A549 treated with GW870086 at 1 μM for 4 hours (cell line): ENCODE measurements at places on chromosomes 5 and 9. TPM values are rescaled to one million over a fixed set of nuclear protein-coding genes. Genes with fewer than 3 reads are reported as not detected.

The NIPAL4 gene
- total RNA-seq: 13.0 to 19.3 TPM (median 16.4 TPM) in 5 replicates

The S100Z gene
- total RNA-seq: not detected in 5 replicates

The PCDHB12 gene
- not detected in 5 replicates for total RNA-seq

The RFESD gene
- total RNA-seq: 3.1 to 4.8 TPM (median 4.1 TPM) in 5 replicates

The GFRA3 gene
- 0.06 to 0.11 TPM in 2 of 5 replicates, not detected in the others for total RNA-seq

The PCDHGA9 gene
- 0.05 to 0.10 TPM (median 0.07 TPM) in 4 of 5 replicates, not detected in the other for total RNA-seq

The SNCB gene
- 0.74 to 1.3 TPM (median 0.96 TPM) in 5 replicates for total RNA-seq

The SPATA9 gene
- not detected in 5 replicates for total RNA-seq

The PTPRD gene
- 0.10 to 0.25 TPM (median 0.16 TPM) in 5 replicates for total RNA-seq

The IFNB1 gene
- not detected in 5 replicates for total RNA-seq

The PCDHB6 gene
- 0.81 to 1.2 TPM (median 0.89 TPM) in 5 replicates for total RNA-seq

The RGS7BP gene
- not detected in 5 replicates for total RNA-seq

The MRNIP gene
- 15.8 to 22.9 TPM (median 20.0 TPM) in 5 replicates for total RNA-seq

The NMUR2 gene
- total RNA-seq: 0.08 to 0.13 TPM in 2 of 5 replicates, not detected in the others

The PBX3 gene
- 10.1 to 14.7 TPM (median 11.4 TPM) in 5 replicates for total RNA-seq

The PCAT7 gene
- 0.31 to 0.90 TPM (median 0.67 TPM) in 5 replicates for total RNA-seq

The FAM114A2 gene
- 8.3 to 14.0 TPM (median 10.1 TPM) in 5 replicates for total RNA-seq

The TXNDC8 gene
- total RNA-seq: not detected in 5 replicates

The TSLP gene
- total RNA-seq: not detected in 5 replicates

The CYLC2 gene
- not detected in 5 replicates for total RNA-seq

The ST8SIA4 gene
- total RNA-seq: 0.16 to 0.68 TPM (median 0.57 TPM) in 5 replicates

The KIF24 gene
- total RNA-seq: 2.7 to 3.8 TPM (median 3.2 TPM) in 5 replicates

The FRRS1L gene
- total RNA-seq: 0.13 to 0.51 TPM (median 0.19 TPM) in 5 replicates

The GRM6 gene
- not detected in 5 replicates for total RNA-seq

The BARHL1 gene
- total RNA-seq: not detected in 5 replicates

The CCDC152 gene
- not detected in 5 replicates for total RNA-seq

The TAF1L gene
- total RNA-seq: 0.02 TPM in 1 of 5 replicates, not detected in the others

The TMC1 gene
- 0.06 to 0.29 TPM (median 0.13 TPM) in 3 of 5 replicates, not detected in the others for total RNA-seq

The PCDHB7 gene
- not detected in 5 replicates for total RNA-seq

The THG1L gene
- 24.1 to 31.3 TPM (median 25.1 TPM) in 5 replicates for total RNA-seq

The PRKAA1 gene
- 29.0 to 54.8 TPM (median 39.1 TPM) in 5 replicates for total RNA-seq

The TAF11L5 gene
- not detected in 5 replicates for total RNA-seq

The SLC12A7 gene
- total RNA-seq: 22.5 to 31.0 TPM (median 30.2 TPM) in 5 replicates

The SUB1 gene
- 174 to 282 TPM (median 261 TPM) in 5 replicates for total RNA-seq

The NUTM2F gene
- not detected in 5 replicates for total RNA-seq

The ADGRV1 gene
- total RNA-seq: 0.46 to 1.3 TPM (median 0.83 TPM) in 5 replicates

The CTSV gene
- total RNA-seq: 11.9 to 13.8 TPM (median 13.4 TPM) in 5 replicates

The C9orf72 gene
- 3.3 to 5.8 TPM (median 4.8 TPM) in 5 replicates for total RNA-seq

The PCDHA1 gene
- total RNA-seq: 0.09 to 0.18 TPM (median 0.15 TPM) in 5 replicates

The ARL14EPL gene
- 0.14 to 0.60 TPM (median 0.26 TPM) in 5 replicates for total RNA-seq

The CHD1 gene
- 23.7 to 34.4 TPM (median 25.9 TPM) in 5 replicates for total RNA-seq

The FAT2 gene
- total RNA-seq: 0.01 TPM in 1 of 5 replicates, not detected in the others

The IL13 gene
- total RNA-seq: 0.12 TPM in 1 of 5 replicates, not detected in the others

The ANKRD31 gene
- total RNA-seq: 0.02 to 0.08 TPM (median 0.06 TPM) in 5 replicates

The SGCD gene
- 4.1 to 6.2 TPM (median 4.3 TPM) in 5 replicates for total RNA-seq

The GPR151 gene
- total RNA-seq: not detected in 5 replicates

The SLC6A7 gene
- 0.03 to 0.05 TPM in 2 of 5 replicates, not detected in the others for total RNA-seq

The PPP2R2B gene
- total RNA-seq: 0.06 to 0.23 TPM (median 0.14 TPM) in 4 of 5 replicates, not detected in the other

The BSPRY gene
- total RNA-seq: 0.24 TPM in 1 of 5 replicates, not detected in the others

The IRX4 gene
- total RNA-seq: 0.25 to 0.53 TPM (median 0.45 TPM) in 5 replicates

The SPINK6 gene
- total RNA-seq: 0.49 to 0.87 TPM (median 0.64 TPM) in 3 of 5 replicates, not detected in the others

The PCDHB5 gene
- total RNA-seq: 0.94 to 1.8 TPM (median 1.5 TPM) in 5 replicates

The SPATA31A1 gene
- not detected in 5 replicates for total RNA-seq

The KIAA0825 gene
- 0.41 to 0.60 TPM (median 0.50 TPM) in 5 replicates for total RNA-seq
